NCI-H2171 treated with DMSO at 0.1 percent for 48 hours (cell line): ENCODE measurements at places on chromosomes 1 and 21.
A peak's percentile ranks its signal among the peaks of the same experiment; 100 is the strongest.

DNA sequence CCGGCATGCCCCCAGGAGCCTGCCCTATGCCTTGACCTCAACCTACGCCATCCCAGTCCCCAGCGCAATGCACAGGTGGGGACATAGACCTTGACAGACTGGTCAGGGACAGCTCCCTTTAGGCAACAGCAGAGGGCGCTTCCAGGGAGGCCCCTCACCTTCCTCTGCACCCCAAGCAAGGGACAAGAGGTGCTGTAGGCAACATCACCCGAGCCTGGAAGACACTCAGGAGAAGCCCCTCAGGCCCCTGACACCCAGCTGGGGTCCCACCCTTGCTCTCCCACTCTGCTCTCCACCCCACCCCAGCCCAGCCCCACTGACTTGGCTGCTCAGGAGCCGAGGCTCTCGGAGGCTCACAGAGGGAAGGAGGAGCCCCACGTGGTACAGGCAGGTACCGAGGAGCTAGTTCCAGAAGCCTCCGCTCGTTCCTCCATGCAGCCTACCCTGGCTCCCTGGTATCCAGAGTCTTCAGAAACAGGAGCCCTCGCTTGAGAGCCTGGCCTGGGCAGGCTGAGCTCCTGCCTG lies 2.4 kb upstream of the WNT3A start:
- DNase-seq, result no peak

- DNase-seq, result no peak
Measured at GRCh38 chr21:17089091-17089491, 423.8 kb upstream of the CXADR start.

- DNase-seq, result no peak
Measured at GRCh38 chr1:107682467-107682866, 282.5 kb downstream of the VAV3 start.

GRCh38 chr1:31010086-31010989 lies 55.2 kb downstream of the PUM1 start:
- DNase-seq, result no peak

GRCh38 chr1:22709891-22710700 lies 543 bp upstream of the EPHB2 start:
- DNase-seq, result peak; percentile 59

DNA sequence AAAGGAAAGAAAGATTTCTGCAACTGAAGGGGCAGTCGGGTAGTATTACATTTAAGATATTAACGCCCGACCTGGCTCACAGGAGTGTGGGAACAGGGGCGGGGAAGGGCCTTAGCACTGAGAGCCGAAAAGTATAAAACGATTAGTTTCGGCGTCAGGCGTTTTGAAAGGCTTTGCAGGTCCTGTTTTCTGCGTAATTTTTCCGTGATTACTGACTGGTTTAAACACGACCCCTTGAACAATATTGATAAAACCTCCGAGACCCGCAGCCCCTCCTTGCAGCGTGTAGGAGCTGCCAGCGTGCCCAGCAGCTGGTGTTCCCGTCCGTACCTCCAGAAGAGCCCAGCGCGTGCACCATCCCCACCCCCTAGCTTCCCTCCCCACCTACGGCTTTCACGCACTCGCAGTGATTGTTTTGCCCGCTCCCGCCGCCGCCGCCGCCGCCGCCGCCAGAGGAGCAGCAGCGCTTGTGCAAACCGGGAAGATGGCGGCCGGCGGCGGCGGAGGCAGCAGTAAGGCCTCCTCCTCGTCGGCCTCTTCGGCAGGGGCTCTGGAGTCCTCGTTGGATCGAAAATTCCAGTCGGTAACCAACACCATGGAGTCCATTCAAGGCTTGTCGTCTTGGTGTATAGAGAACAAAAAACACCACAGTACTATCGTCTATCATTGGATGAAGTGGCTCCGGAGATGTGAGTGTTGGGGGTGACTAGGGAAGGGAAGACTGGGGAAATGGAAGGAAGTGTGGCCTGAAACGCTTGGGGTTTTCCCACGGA lies 470 bp downstream of the RPRD2 start:
- peak; percentile 88 for DNase-seq

DNA sequence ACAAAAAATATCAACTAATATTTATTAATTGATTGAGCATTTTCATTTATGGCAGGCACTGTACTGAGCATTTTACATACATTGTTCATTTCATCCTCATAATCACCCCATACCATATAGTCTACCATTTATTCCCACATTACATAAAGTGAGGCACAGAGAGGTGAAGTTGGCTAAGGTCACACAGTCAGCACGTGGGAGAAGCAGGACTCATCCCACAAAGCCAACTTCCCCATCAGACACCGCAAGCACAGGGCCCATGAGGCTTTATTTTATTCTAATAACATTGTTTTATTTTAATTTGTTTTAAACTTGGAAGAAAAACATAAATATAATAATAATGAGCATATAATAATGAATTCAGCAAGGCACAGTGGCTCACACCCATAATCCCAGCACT lies 43.1 kb upstream of the CAPZB start:
- no peak for DNase-seq

DNA sequence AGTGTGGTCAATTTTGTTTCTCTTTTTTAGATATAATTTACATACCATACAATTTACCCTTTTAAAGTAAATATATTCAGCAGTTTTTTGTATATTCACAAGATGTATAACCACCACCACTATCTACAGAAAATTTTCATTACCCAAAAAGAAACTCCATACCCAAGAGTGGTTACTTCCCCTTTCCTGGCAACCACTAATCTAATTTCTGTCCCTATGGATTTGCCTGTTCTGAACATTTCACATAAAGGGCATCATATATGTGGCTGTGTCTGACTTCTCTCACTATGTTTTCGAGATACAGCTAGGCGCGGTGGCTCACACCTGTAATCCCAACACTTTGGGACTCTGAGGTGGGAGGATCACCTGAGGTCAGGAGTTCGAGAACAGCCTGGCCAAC lies 13.6 kb downstream of the PACC1 start:
- no peak for DNase-seq

DNA sequence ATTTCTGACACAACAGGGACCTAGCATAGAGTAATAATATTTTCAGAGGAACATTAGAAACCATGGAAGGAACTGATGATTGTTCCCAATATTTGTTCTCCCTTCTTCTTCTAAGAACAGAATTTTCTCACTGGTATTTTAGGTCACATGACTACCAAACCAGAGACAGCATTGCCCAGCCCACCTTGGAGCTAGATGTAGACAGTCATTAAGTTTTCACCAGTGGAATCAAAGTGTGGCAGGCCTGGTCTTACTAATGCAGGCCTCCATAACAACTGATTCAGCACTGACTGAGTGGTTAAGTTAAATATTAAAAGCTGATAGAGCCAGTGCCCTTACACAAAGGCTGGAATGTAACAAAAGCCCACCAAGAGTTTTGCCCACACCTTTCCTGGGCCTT lies 244.4 kb downstream of the ZNF648 start:
- no peak for DNase-seq

DNA sequence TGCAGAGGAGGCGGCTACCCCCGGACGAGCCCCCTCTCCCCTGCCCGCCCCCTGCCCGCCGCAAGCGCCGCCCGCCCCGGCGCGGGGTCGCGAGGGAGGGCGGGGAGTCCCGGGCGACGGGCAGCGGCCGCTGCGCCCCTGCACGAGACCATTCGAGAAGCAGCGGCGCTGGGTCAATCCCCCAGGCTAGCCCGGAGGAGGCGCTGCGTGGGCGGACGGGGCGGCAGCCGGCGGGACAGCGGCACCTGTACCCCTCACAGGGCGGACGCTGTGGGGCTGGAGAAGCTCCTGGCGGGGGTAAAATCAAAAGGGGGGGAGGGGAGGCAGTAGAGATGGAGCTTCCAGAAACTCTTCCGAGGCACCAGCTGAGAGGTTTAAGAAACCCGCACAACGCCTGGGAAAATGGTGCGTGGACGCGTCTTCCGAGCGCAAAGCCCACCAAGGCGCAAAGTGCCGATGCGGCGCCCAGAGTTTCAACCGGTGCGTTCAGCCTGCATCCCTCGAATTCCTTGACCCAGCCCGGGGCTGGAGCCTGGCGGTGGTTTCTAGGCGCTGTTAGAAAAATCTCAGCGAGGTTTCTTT lies at the start of gene PLPPR5:
PLPPR5 (minus strand) TSS at position 1 of the 582 bp plus-strand sequence. CDS start 190 bp downstream, outside the sequence.
- DNase-seq, result no peak

DNA sequence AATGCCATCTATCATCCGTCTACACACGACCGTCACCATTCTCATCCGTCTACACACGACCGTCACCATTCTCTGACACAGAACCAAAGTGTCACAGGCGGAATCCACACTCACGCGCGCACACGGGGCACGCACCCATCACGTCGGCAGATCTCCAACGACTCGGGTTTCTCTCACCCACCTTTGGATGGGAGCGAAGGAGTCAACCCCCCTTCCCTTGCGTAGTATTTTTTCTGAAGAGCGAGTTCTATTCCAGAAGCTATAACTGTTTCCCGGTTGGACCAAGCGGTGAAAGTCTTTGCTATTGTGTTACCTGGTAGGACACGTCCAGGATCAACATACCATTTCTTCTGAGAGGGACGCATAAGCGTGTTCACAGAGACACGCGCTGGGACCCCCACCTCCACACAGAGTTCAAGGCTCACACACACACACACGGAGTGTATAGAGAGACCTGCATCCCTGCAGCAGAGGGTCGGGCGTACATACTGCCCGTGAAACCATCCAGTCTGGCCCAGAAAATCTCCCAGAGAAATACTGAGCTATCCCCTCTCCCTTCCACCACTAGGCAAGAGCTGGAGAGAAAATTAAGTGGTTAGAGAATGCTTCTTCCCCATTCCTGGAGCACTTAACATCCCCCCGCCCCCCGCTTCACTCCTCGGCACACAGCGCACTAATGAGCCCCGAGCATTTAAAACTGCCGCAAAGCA lies 741 bp downstream of the DUSP10 start:
- peak; percentile 48 for DNase-seq

DNA sequence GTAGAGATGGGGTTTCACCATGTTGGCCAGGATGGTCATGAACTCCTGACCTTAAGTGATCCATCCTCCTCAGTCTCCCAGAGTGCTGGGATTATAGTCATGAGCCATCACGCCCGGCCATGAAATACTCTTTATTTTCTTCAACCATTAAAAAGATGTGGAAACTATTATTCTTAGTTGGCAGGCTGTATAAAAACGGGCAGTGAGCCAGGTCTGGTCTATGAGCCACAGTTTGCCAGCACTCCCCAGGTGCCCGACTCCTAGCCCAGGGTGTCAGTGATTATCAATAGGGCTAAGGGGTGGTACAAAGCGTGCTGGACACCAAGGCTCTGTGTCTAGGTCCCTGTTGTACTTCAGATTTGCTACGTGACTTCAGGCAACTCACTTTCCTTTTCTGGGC lies 3.7 kb upstream of the TMEM61 start:
- no peak for DNase-seq

DNA sequence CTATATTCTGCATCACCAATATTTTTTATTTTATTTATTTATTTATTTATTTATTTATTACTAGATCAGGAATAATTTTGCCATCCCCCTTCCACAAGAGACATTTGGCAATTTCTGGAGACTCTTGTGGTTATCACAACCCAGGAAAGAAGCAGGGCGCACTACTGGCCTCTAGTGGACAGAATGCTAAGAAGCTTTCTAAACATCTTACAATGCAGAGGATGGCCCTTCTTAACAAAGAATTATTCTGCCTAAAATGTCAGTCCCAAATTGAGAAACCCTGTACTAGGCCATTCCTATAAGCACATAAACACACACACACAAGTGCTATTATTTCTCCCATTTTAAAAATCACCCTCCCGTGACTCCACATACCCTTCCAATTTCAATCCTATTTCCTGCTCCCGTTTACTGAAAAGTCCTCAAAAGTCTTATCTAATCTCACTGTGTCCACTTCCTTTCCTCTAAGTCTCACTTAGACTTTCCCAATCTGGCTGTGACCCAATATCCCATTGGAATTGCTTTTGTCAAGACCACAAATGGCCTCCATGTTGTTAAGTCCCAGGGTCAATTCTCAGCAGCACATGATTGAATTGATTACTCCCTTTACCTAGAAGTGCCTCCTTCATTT lies 43.7 kb upstream of the RNF11 start:
- DNase-seq, result peak; percentile 53

- no peak for DNase-seq
Measured at GRCh38 chr1:78095593-78095992, 49.8 kb downstream of the GIPC2 start.

DNA sequence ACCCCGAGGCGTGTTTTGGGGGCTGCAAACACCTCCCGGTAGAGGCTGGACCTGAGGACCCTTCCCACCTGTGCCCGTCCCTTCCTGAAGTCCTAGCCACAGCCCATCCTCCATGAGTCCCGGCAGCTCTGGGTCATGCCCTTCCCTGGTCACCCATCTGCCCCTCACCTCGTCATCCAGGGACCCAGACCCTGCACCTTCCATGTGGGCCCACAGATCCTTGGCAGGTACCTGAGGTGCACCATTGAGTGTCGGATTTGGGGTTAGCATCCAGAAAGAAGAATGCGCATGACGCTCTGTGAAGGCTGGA lies 6.8 kb downstream of the RNF187 start:
- no peak for DNase-seq

- DNase-seq, result no peak
Measured at GRCh38 chr1:209155546-209155945, 428.0 kb upstream of the CAMK1G start.

- DNase-seq, result peak; percentile 3
Measured at GRCh38 chr21:46542588-46543124, 62.2 kb downstream of the S100B start.

GRCh38 chr1:207502726-207503125 lies 6.8 kb downstream of the CR1 start:
- no peak for DNase-seq

- DNase-seq, result peak; percentile 99
Measured at GRCh38 chr1:31669786-31670592, 25.3 kb upstream of the PEF1 start.

DNA sequence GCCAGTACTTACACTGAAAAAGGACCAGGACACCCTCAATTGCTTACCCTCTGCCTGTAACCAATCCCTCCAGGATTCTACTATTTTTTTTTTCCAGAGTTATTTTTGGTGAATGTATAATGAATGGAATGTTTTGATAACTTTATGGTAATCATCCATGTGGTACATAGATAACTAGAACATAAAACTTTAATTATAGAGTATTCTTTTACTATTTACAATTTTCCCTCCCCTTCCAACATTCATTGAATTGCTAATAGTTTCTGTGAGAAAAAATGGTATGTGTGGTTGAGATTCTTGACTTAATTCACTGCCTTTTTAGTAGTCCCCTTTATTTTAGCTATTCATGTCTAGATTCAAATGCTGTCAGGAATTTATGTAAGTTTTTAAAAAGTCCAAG lies 164.6 kb downstream of the CYYR1 start:
- DNase-seq, result no peak

- no peak for DNase-seq
Measured at GRCh38 chr1:59532102-59532501, 235.2 kb downstream of the FGGY start.
